ENCODE measurements at places on chromosomes 12 and 14.

- DNase-seq, result no peak
Measured at GRCh38 chr14:105486974-105487448, 325 bp downstream of the CRIP1 start.

- DNase-seq, result no peak
Measured at GRCh38 chr12:14741153-14741552, 44.8 kb upstream of the GUCY2C start.

- no peak for DNase-seq
Measured at GRCh38 chr12:88558340-88558867, 21.9 kb downstream of the KITLG start.

DNA sequence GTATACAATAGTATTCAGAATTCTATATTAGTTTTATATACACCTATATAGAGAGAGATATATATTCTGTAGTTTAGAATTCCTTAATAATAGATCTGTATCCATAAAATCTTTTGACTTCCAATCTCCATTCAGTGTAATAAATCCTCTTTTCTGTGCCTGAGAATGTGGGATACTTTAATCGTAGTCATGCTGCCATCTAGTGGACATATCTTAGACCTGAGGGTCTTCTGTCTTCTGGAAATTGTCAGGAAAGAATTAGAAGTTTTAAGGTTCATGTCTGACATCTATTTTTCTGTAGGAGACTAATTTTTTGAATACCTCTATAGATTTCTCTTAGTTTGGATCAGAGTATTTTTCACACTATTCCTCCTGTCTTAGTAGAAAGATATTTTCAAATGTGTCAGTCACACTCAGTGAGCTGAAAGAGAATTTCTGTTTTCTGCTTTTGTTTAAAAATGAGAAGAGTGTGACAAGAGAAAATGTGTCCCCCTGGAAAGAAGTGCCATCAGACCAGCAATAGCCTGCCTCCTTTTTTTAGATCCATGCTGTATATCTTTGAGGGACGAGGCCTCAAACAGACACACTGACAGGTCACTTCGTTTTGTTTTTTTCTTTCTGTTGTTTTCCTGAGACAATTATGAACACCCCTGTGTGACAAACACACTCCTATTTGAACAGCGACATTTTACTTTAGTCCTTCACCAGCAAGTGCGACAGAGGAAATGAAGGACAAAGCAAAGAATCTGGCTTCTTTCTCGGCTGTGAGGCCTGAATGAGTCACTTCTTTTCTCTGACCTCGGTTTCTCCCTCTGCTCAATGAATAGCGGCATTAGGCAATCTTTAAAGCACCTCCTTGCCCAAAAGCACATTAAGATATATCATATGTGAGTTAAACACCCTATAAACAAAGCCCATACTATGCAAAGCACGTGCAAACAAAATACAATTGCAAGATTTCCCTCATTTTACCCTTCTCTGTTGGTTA is 96.3 kb downstream of the GALC start:
- DNase-seq, result peak; percentile 32

DNA sequence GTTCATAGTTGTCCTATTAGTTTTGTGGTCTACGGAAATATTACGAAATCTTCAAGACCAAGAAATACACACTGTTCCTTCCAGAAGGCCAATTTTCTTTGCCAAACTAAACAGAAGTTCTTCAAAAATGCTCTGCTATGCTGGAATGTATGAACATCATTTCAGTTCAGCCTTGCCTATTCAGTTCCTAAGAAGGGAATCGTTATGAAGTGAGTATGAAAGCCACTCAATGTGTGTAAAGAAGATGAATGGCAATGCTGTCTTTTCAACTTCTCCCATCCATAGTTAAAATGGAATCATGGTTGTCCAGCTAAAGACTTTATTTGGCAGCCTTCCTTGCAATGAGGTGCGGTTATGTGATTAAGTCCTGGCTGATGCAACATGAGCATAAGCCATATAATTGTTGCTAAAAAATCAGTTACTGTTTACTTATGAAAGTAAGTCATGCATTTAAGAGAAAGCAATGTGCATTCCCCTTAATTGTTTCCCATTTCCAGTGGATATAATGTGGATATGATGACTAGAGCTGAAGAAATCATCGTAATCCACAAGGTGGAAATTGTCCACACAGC is 73.8 kb upstream of the PTPRR start:
- no peak for DNase-seq

DNA sequence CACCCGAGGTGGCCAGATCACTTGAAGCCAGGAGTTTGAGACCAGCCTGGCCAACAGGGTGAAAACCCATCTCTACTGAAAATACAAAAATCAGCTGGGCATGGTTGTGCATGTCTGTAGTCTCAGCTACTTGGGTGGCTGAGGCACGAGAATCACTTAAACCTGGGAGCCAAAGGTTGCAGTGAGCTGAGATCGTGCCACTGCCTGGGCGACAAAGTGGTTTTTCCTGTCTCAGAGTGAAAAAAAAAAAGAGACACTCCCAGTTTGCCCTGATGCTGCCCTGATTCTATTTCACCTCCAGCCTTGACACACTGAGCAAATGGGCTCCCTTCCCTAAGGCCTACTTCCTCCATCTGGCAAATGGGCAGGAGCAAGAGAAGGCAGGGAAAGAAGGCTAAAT is 28.5 kb upstream of the PLEK2 start:
- DNase-seq, result no peak

DNA sequence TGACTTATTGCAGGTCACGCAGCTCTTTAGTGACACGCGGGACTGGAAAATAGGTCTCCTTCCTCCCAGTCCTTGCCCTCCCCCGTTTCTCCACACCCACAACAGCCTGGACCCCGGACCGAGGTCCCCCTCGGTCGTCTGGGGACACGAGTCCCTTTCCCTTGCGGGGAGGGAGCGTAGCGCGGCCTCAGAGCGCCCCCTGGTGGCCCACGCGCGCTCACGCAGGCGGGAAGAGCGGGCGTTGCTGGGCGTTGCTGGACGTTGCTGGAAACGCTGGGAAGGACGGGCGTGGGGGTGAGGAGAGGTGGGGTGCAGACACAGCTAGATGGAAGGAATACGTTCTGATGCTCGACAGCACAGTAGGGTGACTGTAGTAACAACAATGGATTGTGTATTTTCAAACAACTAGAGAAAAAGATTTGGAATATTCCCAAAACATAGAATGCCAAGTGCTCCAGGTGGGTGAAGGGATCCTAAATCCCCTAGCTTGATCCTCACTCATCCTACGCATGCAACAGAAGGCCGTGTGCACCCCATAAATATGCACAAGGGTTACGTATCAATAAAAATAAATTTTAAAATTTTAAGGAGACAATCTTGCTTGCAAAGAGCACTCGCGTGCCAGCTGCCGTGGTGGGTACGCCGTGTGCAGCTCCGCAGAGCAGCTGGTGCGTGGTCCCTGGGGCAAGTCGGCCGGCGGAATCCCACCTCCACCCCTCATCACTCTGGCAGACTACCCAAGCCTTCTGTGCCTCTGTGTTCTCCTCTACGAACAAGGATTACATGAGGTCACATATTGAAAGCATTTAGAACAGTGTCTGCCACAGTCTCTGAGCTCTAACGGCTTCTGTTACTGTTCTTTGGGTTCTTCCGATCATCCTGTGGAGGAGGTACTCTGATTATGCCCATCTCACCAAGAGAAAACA is 87.4 kb downstream of the B4GALNT3 start:
- DNase-seq, result no peak

- no peak for DNase-seq
Measured at GRCh38 chr12:30437044-30437443, 258.6 kb downstream of the IPO8 start.

GRCh38 chr12:99388671-99389195 is 258.8 kb upstream of the GARIN6 start:
- DNase-seq, result no peak

- DNase-seq, result no peak
Measured at GRCh38 chr12:54053751-54054741, at the start of gene HOXC4. HOXC4 (plus strand) TSS chr12:54053835; CDS start chr12:54053923, 88 bp downstream.

DNA sequence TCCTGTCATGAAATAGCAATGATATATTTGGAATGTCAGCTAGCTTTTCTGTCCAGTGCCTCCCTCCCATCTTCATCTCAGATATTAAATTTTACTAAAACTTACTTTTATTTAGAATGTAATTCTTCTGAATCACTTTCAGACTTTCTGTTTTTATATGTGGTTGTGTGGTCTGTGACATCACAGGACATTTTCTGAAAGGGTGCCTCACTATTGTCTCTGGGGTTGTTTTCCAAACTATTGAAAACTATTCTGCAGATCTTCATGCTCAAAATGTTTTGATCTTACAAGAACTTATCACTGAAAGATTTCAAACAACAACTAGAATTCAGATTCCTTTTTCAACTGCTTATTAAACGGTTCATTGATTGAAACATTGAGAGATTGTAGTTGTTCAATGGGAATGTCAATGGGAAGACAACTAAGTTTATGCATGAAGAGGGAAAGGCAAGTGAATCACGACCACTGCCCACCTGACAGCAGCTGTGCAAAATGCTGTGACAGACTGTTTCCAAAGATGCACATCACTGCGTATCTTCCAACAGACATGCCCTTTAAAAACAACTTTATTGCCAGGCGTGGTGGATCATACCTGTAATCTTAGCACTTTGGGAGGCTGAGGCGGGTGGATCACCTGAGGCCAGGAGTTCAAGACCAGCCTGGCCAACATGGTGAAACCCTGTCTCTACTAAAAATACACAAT is 51.3 kb downstream of the KLRG1 start:
- no peak for DNase-seq

GRCh38 chr12:9406564-9407424 is 198.6 kb upstream of the PZP start:
- no peak for DNase-seq

DNA sequence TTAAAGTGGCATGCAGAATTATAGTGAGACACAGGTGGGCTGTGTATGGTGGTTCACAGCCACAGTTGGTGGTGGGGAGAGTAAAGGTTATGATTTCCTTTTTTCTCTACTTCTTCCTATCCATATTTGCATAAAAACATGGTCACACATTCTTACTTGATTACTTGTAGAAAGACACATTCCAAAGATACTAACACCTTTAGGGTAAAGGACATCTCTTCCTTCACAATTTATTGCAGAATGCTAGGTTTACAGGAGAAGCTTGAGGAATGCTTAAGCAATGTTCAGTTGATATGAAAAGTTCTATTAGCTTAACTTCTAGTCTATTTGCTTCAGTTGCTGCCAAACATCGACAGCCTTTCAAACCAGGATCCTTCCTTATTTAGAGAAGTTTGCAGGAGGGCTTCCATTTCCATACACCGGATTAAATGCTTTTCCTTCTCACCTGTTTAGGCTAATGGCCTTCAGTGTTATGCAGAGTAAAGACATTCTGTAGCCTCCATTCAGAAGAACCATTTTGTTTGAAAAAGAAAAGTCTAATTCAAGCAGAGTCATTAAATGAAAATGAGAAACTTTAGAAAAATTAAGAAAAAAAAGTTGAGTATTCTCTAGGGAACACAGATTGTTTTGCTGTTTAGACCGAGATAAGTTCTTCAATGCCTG is 2.6 kb upstream of the PHC1 start:
- no peak for DNase-seq

- DNase-seq, result peak; percentile 59
Measured at GRCh38 chr12:76784600-76785051, 20.7 kb downstream of the ZDHHC17 start.

- no peak for DNase-seq
Measured at GRCh38 chr14:30826070-30826469, 48.3 kb upstream of the COCH start.

GRCh38 chr14:56004323-56004722 is 113.9 kb upstream of the PELI2 start:
- no peak for DNase-seq

All from foreskin keratinocyte (primary cell).